ENCODE measurements at places on chromosomes 3 and 15.

DNA sequence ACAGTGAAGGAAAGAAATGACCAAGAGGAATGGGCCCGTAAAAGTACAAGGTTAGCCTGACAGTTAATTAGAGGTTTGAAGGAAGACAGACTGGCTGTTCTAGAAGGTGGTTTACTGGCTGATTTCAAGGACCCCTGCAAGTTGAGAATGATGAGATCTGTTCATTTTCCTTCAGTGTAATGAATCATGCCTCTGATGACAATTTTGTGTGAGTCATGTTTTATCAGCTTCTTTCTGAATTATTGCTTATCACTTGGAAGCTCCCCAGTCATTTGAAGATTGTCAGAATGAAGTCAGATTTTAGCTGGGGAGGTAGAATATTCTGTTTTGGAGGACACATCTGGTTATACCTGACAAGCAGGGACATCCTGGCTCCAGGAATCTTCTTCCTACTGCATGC, 50.6 kb downstream of the DRD3 start:
- DNase-seq = no peak

DNA sequence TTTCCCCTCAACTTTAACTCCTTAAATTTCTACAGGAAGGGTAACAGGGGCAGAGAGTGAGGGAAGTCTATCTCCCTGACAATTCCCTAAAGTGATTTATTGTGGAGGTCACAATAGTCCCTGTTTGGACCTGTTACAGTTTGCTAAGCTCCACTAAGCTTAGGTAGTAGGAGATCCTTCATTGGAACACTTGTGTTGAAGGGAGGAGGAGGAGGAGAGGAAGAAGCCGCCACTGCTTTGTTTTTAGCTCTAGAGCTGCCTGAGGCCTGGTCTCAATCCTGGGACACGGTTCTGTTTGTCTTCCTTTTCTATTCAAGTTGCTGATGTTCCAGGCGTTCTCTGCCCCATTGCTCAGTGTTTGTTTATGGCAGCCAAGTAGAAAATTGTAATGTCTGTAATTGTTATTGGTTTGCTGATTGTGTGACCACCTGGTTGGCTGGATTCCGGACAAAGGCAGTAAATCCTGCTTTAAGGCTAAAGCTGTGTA, 48.4 kb downstream of the HES1 start:
- no peak for DNase-seq

- DNase-seq = no peak
These were observed 210.2 kb downstream of the NR1D2 start for GRCh38 chr3:24155276-24155675.

- DNase-seq = no peak
These were observed 946.9 kb downstream of the EPHA3 start for GRCh38 chr3:90054311-90054710.

GRCh38 chr3:191339316-191339917, 9.1 kb upstream of the UTS2B start:
- no peak for DNase-seq

- DNase-seq = no peak
These were observed 54.9 kb upstream of the CCR2 start for GRCh38 chr3:46298871-46299607.

- DNase-seq = no peak
These were observed 7.5 kb downstream of the HEXA start for GRCh38 chr15:72368325-72368724.

GRCh38 chr3:179739816-179740594, 87.2 kb downstream of the USP13 start:
- no peak for DNase-seq

GRCh38 chr3:171086914-171087313, 60.4 kb upstream of the SLC2A2 start:
- no peak for DNase-seq

- DNase-seq = no peak
These were observed 1.8 kb downstream of the FETUB start for GRCh38 chr3:186642014-186642413.

DNA sequence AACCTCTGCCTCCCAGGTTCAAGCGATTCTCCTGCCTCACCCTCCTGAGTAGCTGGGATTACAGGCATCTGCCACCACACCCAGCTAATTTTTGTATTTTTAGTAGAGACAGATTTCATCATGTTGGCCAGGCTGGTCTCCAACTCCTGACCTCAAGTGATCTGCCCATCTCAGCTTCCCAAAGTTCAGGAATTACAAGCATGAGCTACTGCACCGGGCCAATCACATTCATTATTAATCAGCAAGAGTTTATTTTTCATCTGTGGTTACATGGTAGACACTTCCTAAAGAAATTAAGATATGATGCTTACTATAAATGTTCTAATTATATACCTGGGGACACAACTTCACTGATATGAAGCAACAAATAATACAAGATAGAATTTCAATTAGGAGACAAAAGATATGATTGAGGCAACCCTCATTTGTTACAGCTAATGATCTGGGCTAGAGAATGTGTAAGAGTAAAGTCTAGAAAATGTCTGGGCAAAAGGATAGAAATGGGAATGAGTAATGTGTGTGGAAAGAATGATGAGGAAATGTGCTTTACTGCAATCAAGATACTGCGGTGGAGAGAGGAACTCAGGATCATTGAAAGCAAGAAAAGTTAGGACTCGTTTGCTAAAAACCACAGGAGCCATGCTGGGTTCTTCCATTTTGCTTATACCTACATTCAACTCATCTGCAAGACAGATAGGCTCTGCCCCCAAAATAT, 366.8 kb downstream of the ZIC1 start:
- no peak for DNase-seq

DNA sequence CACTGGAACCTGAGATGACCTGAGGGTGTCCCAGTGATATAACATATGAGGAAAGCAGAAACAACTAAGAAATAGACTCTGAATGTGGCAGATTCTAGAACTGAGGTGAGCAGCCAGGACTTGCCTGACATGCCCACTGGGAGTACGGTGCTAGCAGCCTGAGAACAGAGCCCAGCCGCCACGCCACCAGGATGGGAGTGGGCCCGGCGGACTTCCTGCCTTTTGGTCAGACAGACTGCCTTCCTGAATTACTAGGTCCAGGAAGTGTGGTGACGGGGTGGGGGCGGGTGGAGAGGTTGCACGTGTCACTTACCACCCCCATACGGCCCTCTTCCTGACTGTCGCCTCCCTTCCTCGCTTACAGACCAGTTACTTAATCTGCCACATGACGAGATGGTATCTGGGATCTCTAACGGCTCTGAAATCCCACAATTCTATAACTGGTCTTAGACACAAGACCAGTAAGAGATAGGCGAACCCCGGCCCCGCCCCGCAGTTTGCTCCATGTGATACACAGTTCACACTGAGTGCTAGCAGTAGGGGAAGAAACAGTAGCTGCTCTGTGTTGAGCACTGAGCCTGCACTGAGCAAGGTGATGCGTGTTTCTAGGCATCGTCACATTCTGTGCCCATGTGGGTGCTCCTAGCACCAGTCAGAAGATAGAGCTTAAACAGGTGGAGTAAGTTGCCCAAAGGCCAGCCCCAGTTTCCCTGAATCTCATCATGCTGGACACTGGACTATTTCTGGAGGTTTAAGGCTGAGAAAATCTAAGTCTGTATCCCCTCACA, 95.7 kb downstream of the CPN2 start:
- DNase-seq = no peak

- DNase-seq = no peak
These were observed 171.8 kb upstream of the WNT5A start for GRCh38 chr3:55658690-55659562.

GRCh38 chr3:107531917-107532469, 9.2 kb downstream of the BBX start:
- no peak for DNase-seq

GRCh38 chr3:124811436-124811835, 75.7 kb downstream of the ITGB5 start:
- DNase-seq = peak; percentile 94

- peak; percentile 7 for DNase-seq
These were observed 27.3 kb downstream of the ADCY5 start for GRCh38 chr3:123421353-123422174.

GRCh38 chr3:7368597-7368996, 507.7 kb downstream of the GRM7 start:
- no peak for DNase-seq

- DNase-seq = no peak
These were observed 16.9 kb upstream of the APBA2 start for GRCh38 chr15:28868744-28869345.

DNA sequence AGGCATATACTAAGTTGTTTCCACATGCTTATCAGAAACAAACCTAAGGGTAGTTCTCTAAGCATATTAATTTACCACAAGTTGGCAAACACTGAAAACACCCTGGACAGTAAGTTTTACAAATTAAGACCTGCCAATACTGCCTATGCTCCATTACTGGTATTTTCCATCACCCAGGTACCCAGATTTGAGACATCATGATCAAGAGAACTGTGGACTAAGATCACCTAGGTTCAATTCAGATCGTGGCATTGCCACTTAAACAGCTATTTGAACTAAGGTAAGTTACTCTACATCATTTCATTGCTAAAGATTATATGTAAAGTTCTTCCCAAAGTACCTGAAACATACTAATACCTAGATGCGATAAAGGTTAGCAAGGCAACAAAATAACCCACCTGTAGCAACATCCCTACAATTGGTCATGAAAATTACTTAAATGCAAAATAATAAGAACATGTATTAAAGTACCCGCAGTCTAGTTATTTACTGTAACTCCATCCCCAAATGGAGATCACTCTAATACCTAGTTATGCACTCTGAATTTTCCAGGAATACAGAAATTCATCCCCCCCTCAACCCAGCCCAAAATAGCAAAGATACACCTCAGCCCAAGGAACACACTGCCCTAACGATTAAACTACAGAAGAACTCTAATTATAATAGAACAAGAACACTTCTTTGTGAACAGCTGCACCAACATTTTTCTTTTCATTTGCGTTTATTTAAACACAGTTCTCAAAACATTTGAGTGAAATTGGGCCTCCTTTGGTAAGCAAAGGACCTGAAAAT, 21.6 kb downstream of the TRA2B start:
- DNase-seq = no peak

GRCh38 chr3:195194559-195195206, 76.3 kb downstream of the XXYLT1 start:
- DNase-seq = no peak

DNA sequence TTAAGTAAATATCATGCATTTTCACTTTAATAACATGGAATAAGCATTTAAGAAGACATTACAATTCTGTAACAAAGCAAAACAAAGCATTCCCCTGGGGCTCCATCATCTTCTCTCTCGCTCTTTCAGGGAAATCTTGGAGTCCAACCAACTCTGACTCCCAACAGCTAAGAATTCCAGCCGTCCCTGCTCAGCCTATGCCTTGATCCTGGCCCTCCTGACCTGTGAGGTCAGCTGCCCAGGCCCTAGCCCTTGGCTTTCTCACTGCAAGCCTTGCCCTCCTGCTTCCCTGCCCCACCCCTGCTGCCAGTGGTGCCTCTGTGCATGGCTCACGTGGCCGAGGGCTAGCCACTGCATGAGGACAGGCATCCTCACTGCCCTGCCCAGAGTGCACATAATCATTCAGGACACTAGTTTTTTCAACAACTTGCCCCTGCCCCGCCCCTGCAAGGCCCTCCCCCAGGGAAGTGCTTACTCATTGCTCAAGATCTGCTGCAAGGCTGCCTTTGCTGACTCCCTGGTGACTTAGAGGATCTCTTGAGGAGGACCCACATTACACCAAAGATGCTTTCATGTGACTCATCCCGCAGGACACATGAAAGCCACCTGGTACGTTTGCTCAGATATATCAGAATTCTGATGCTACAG, 37.6 kb downstream of the MTMR10 start:
- peak; percentile 85 for DNase-seq

DNA sequence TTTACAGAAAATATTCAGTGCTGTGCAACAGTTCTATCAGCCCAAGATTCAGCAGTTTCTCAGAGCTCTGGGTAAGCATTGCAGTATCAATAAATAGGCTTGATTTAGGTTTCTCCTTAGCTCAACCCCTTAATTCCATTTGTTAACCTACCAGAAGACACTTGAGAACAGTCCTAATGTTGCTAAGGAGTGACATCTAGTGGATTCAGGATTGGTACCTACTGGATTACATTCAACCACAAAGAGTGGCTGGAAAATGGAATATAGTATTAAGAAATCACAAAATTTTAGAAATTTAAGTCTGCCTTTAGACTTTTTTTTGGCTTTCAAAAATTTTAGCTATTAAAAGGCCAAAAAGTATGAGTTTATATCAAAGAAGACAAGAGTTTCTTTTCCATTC, 34.7 kb downstream of the POLG start:
- DNase-seq = peak; percentile 34

- DNase-seq = no peak
These were observed 60.4 kb upstream of the SLC24A5 start for GRCh38 chr15:48060396-48060795.

DNA sequence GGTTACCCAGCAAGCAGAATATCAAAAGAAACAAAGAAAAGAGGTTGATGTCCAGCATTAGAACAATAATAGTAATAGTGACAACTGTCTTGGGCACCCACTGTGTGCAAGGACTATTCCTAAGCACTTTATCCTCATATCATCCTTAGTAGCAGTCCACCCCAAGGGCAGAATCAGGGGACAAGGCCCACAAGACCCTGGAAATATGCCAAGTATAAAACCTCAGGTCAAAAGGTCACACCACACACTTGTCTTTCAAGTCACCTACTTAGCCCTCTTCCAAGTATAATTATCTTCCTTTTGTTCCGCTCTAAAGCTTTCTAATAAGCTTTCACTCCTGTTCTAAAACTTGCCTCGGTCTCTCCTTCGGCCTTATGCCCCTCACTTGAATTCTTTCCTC, 124.0 kb upstream of the STT3B start:
- no peak for DNase-seq

DNA sequence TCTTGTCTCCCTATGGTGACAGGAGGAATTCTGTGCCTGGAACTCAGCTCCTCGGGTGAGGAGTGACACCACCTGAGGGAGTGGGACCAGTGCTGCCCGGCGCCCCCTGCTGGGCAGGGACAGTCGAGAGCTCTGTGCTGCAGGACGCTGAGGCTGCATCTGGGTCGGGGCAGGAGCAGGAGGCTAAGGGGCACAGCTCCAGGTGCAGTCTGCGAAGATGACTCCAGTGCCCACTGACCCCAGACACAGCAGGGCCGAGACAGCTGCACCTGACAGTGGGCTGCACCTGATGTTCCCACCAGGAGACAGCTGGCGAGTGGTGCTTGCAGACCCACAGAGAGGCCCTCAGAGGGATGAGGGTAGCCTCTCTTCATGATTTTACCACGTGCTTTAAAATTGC, 152.9 kb downstream of the ATP10A start:
- DNase-seq = peak; percentile 35

GRCh38 chr3:150913133-150913922, 8.1 kb upstream of the MINDY4B start:
- DNase-seq = no peak

DNA sequence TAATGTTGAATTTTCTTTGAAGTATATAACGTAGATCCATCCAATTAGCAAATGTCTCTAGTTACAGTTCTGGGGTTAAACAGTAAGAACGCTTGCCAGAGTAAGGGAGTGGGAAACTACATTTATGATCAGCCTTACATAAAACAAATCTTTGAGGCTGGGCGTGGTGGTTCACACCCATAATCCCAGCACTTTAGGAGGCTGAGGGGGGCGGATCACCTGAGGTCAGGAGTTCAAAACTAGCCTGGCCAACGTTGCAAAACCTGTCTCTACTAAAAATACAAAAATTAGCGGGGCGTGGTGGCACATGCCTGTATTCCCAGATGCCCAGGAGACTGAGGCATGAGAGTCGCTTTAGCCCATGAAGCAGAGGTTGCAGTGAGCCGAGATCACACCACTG, 50.1 kb upstream of the GATM start:
- no peak for DNase-seq

All from fibroblast of skin of scalp (primary cell).